Kidney (tissue), 22 donors: ENCODE measurements at places on chromosomes 12 and 14. TPM values are rescaled to one million over a fixed set of nuclear protein-coding genes. Genes with fewer than 3 reads are reported as not detected.

GRCh38 chr12:76360316-76360715 is 12.1 kb upstream of the BBS10 start:
- H3K27me3 ChIP-seq: no peaks in the 10 kb centered on the region
- H3K4me1 ChIP-seq: peaks cover 3% of the 10 kb centered on the region
- peaks cover 7% of the 10 kb centered on the region for H3K36me3 ChIP-seq
- DNase-seq: no peak

DNA sequence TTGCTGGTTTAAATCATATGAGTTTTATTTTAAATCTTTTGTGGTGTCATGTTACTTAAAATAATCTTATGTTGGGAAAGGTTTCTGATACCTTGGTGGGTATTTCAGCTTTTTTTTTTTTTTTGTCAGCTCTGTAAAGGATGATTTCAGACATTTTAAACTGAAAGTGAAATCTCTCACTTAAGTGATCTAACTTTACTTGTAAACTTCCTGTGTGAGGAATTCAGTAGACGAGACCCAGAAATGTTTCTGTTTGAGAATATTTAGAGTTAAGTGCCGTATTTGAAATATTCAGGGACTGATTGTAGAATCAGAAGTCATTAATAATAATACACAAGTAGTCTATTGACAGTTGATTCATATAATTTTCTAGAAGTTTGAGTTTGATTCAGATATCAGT is 37.8 kb downstream of the PROX2 start:
- no peak for DNase-seq
- peak overlapping the region; percentile 80 for H3K27ac ChIP-seq
- H3K27me3 ChIP-seq: no peaks in the 10 kb centered on the region
- H3K4me3 ChIP-seq: no peak overlapping the region
- H3K36me3 ChIP-seq: peaks cover 5% of the 10 kb centered on the region
- no peaks in the 10 kb centered on the region for H3K4me1 ChIP-seq

ALG10 gene
- polyA plus RNA-seq: 0.88 TPM

EIF2S3B gene
- not detected for polyA plus RNA-seq

DNA sequence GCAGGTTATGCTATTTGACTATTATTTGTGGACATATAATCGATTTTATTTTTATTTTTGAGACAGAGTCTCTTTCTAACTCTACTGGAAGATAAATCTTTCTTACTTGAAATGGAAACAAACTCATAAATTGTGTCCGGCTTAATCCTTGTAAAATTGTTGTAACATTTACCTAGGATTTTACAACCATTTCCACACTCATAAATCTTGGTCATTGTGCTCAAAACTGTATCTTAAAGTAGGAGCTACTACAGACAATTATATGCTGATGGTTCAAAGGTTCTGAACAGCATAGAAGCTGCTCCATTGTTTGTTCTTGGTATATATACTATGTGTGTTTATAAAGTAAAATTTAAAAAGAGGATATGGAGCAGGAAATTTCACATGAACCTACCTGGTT is 4.6 kb upstream of the ARF6 start:
- H3K27me3 ChIP-seq: no peaks in the 10 kb centered on the region
- no peaks in the 10 kb centered on the region for H3K4me1 ChIP-seq
- no peak overlapping the region for H3K27ac ChIP-seq
- DNase-seq: no peak

GRCh38 chr14:35193161-35193560 is 70.8 kb downstream of the PRORP start:
- H3K36me3 ChIP-seq: no peaks in the 10 kb centered on the region
- no peak overlapping the region for H3K4me3 ChIP-seq
- no peak for DNase-seq
- H3K27ac ChIP-seq: no peak overlapping the region
- no peaks in the 10 kb centered on the region for H3K27me3 ChIP-seq
